ENCODE measurements at places on chromosomes 2 and 18.
A peak's percentile ranks its signal among the peaks of the same experiment; 100 is the strongest.

DNA sequence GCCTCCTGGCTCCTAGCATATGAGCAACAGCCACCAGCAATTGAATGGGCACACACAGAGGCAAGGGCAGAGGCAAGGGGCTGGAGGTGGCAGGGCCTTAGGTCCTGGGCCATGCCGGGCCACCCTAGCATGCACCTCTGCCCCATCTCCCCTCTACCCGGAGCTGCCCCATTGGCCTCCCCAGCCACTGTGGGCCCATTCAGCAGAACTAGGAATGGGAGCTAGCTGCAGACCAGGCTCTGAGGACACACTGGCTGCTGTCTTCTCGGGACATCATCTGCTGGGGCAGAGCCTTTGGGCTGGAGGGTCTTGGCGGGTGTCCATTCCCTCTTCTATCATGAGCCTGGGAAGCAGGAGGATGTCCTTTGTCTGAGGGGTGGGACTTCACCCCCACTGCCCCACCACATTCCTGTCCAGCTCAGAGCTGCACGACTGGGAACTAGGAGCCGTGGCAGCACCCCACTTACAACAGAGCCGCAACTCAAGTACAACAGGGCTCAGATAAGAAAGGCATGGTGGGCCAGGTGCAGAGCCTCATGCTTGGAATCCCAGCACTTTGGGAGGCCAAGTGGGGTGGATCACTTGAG is 800 bp downstream of the VIL1 start:
- DNase-seq, result no peak

- DNase-seq, result peak; percentile 73
Measured at GRCh38 chr2:216698895-216699294, 3.5 kb upstream of the IGFBP5 start.

- DNase-seq, result no peak
Measured at GRCh38 chr18:9106800-9107584, 4.5 kb downstream of the NDUFV2 start.

GRCh38 chr2:226893216-226893615 is 57.4 kb downstream of the RHBDD1 start:
- DNase-seq, result no peak

GRCh38 chr2:190584980-190585661 is 50.6 kb upstream of the NEMP2 start:
- DNase-seq, result no peak

GRCh38 chr2:129492548-129492947 is 486.9 kb upstream of the RAB6C start:
- no peak for DNase-seq

All from left lung (tissue), 14 donors.